MCF 10A (cell line): ENCODE measurements at places on chromosomes 3 and 15. TPM values are rescaled to one million over a fixed set of nuclear protein-coding genes. Genes with fewer than 3 reads are reported as not detected.

The DUOX1 gene
- 15.1 and 16.9 TPM in 2 replicates for total RNA-seq

The TMEM108 gene
- total RNA-seq, result not detected in 2 replicates

The CHRM5 gene
- not detected in 2 replicates for total RNA-seq

The CELF6 gene
- 0.26 and 0.91 TPM in 2 replicates for total RNA-seq

The GABRR3 gene
- total RNA-seq, result not detected in 2 replicates

The ZNF860 gene
- 11.7 and 12.5 TPM in 2 replicates for total RNA-seq

The NMB gene
- total RNA-seq, result 5.1 and 7.1 TPM in 2 replicates

The PRTG gene
- 1.3 and 3.5 TPM in 2 replicates for total RNA-seq
